ENCODE measurements at places on chromosomes 5 and 9. TPM values are rescaled to one million over a fixed set of nuclear protein-coding genes. Genes with fewer than 3 reads are reported as not detected.
A peak's percentile ranks its signal among the peaks of the same experiment; 100 is the strongest.

Gene FBXO4
- 1.8 TPM for total RNA-seq

Gene IRX2
- total RNA-seq = 91.6 TPM

Gene NUTM2F
- total RNA-seq = not detected

Gene SREK1
- 59.6 TPM for total RNA-seq

Gene GPSM1
- total RNA-seq = 22.1 TPM

Gene CA9
- 0.94 TPM for total RNA-seq

Gene GRM6
- not detected for total RNA-seq

Gene PCDHA9
- 0.46 TPM for total RNA-seq

DNA sequence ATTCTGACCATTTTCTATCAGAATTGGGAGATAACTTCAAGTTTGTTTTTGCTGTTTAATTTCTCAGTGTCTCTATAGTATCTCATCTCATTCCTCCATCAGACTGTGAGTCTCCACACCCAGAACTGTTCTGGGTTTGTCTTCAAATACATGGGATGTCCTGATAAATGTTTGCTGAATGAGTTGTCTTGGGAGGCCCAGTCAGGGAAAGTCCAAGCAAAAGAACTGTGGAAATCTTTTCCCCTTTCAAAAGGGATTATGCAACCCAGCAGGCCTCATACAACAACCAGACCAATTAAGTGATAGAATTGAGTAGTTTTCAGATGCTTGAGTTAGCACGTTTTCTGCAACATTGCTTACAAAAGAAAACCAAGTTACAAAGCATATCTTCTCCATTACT, 324.4 kb downstream of the BRINP1 start:
- no peak for DNase-seq

GRCh38 chr5:151040211-151040747, 19.9 kb downstream of the GPX3 start:
- DNase-seq = no peak

GRCh38 chr5:103041071-103041676, 78.8 kb downstream of the GIN1 start:
- DNase-seq = no peak

- no peak for DNase-seq
These were observed 34.7 kb downstream of the ADAMTS2 start for GRCh38 chr5:179310439-179311090.

- peak; percentile 59 for DNase-seq
These were observed 15.7 kb downstream of the PNPLA7 start for GRCh38 chr9:137534256-137535119.

GRCh38 chr5:159547466-159548195, 217.3 kb upstream of the IL12B start:
- DNase-seq = no peak

GRCh38 chr5:31916327-31916726, 257.8 kb downstream of the GOLPH3 start:
- no peak for DNase-seq

DNA sequence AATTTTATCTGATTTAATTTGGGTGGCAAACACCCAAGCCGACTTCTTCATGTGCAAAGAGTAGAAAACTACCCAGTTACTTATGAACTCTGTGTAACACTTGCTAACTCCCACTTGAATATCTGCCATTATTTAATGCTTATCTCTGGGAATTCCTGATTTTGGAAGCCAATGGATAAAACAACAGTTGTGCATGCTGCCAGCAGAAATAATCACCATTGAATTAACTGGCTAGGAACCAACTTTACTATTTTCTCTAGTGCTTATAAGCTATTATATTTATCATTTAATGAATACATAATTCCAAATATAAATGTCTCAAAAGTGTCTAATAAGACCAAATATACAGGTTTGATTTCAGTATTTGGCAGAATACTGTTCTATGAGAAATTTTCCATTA, 85.7 kb downstream of the IZUMO3 start:
- DNase-seq = no peak

- DNase-seq = no peak
These were observed 170.7 kb downstream of the TSSK1B start for GRCh38 chr5:113264046-113264445.

DNA sequence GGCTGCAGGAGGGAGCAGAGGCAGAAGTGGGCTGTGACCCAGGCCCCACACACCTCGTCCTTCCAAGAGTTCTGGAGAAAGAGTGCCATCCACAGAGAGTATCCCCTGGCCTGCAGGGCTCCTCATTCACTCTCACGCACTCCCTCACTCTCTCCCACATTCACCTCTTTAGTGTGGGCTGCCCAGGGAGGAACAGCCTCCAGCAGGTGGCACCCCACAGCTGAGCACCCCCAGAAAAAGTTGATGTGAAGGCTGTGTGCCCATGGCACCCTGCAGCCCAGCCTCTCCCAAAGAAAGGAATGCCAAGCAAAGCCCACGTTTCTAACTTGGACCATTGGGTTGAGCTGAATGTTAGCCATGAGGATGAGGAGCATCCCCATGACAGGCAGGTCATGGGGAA, 4.5 kb upstream of the SHC3 start:
- no peak for DNase-seq

GRCh38 chr9:98906273-98907040, 37.2 kb upstream of the COL15A1 start:
- DNase-seq = no peak

DNA sequence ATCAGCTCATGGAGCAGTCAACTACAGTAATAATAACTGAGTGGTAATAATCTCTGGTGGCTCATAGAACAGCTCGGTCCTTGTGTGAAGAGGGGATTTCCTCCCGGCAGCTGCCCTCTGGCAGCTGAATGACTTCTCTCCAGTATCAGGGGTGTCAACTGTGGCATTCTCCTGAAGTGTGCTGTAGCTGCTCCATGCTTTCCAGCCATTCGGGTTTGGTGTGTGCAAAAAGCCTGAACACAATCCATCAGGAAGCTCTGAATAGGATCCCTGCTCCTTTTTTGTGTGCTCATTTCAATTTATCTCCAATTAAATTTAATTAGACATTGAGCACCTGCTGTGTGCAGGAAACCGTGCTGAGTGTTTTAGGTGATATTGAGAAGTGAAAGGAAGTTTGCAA, 59.8 kb upstream of the BARX1 start:
- DNase-seq = no peak

DNA sequence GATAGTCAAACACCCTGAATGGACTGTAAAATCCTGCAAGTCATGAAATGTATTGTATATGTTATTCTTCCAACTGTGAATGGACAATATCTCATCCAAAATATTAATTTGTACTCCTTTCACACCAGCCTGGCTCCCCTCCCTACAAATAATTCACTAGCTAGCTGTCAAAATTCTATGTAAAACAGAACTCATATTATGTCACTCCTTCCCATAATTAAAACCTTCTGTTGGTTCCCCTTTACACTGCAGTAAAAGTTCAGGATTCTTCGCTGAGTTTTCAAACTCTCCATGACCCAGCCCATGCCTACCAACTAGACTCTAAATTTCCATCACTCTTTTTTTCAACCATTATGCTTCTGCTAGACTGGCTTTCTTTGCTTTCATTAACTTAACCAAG, 857.1 kb downstream of the TAF11L14 start:
- no peak for DNase-seq

GRCh38 chr9:37324261-37324683, 98.2 kb upstream of the GRHPR start:
- no peak for DNase-seq

DNA sequence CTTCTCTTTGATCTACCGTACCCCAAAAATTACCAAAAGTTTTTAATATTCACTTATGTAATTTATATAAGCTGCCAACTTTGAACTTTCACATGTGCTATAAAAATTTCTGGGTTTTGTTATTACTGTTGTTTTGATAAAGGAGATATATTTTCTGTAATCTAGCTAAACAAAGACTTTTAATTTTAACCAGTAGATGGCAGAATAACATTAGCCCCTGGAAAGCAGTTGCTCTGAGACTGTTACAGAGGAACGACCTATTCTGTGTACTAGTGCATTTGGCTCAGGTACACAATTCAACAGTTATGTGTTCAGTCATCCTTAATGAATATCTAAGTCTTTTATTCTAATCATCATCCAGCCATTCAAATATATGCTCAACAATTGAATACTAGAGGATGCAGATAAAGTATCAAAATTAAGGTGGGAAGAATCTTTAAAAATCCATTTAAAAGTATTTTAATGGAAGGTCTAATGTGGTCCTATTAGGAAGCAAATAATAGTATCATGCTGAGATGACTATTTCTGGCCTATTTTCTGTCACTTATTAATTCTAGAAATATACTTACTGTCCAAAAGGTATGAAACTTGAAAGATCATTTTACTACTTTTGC, 8.6 kb downstream of the KLHL9 start:
- no peak for DNase-seq

DNA sequence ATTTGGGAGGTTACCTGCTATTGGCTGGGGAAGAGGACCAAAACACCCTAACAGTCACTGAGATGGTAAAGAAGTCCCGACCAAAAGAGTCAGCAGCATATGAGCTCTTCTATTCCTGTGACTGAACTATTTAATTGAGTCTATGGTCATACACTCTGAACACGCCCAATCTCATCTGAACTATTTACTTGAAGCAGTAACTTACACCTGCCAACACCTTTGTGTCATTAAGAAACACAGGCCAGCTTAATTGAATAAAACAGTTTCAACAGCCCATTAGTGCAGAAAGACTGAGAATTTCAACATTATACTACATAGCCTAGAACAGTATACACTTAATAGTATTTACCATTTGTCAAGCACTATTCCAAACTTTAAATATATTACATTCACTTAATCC, 47.8 kb downstream of the NR6A1 start:
- DNase-seq = no peak

DNA sequence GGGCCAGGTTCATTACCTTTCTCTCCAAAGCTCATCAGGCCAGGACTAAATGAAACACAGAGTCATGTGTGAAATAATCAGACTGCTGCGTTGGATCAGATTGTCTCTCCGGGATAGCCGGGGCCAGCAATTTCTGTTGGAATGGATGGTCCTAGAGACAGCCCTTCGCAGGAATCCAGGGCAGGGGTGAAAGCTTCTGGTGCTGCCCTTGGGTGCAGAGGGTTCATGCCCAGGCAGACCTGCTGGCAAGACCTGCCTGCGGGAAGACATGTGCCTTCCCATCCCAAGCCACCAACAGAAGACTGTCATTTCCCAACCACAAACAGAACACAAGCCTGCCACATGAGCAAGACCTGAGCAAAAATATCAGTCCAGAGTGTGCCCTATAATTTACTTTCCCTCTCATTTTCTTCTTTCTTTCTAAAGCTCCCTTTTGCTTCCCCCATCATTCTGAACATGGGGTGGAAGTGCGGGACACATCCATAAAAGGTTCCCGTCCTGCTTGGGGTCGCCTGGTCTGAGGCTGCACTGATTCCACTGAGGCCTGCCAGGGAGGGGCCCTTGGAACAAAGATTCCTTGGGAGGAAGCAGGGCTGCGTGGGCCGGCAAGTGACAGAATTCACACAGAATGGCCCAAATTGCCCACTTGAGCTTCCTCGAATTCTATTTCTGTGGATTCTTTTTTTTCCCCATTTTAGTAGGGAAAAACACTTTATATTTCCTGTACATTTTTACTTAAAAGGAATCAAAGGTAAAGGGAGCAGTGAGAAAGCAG, 57.3 kb downstream of the UBE2QL1 start:
- no peak for DNase-seq

GRCh38 chr9:5938449-5938848, 47.8 kb downstream of the MLANA start:
- no peak for DNase-seq

DNA sequence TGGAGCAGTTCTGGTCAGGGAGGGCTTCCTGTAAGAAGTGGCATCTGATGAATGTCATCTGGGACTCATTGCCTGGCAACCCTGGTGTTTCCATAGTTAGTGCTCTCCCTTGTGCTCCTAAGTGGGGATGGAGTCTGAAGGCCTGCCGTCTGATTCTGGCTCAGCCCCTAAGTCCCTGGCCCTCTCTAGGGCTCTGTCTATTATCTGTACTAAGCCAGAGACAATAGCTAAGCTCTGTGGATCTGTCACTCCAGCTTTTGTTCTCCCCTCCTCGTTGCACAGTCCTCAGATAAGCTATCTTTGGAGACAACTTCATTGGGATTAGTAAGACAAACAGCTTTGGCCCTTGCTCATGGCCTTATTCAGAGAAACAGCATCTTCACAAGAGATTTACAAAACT, 30.6 kb upstream of the TTC1 start:
- no peak for DNase-seq

GRCh38 chr9:97938081-97938644, at the start of gene HEMGN:
TSS of gene HEMGN (minus strand) at chr9:97938172. CDS start at chr9:97938136, 36 bp downstream.
- DNase-seq = no peak

DNA sequence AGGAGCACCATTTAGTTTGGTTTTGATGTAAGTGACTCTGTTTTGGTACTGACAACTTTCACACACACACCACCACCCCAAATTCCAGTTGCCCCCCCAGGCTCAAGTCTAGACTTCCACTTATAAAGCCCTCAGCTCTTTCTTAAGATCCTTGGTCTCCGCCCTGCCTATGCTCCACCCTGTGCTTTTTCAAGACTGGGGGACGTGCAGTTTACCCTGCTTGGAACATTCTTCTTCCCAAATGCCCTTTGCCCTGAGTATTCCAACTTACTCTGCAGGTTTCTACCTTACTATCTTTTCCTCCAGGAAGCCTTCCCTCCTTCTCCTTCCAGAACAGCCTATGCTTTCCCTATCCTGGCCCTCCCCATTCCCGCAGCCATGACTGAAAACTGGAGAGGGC, 1.5 kb upstream of the TRIM14 start:
- DNase-seq = no peak

- DNase-seq = no peak
These were observed 367.2 kb downstream of the OSTF1 start for GRCh38 chr9:75455444-75455921.

DNA sequence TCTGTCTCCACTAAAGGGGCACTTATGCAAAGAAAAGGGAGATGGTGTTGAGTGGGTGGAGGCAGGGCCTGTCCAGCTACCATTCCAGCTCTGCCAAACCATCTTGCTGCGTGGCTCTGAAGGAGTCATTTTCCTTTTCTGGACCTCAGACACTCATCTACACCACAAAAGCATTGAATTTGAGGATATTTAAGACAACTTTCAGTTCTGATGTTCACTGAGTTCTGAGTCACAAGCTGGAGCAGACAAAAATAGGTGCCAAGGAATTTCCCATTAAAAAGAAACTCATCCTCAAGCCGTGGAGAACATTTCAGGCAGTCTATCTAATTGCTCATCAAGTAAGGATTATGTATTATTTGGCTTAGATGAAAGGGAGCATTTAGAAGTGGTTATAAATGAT, 195.0 kb upstream of the TBC1D2 start:
- DNase-seq = no peak

All from H9 (cell line).